M059J (cell line): ENCODE measurements at places on chromosomes 1 and 21. TPM values are rescaled to one million over a fixed set of nuclear protein-coding genes. Genes with fewer than 3 reads are reported as not detected.

GRCh38 chr1:19366599-19367536, 54.7 kb downstream of the SLC66A1 start:
- DNase-seq, result no peak

GRCh38 chr1:25503551-25504426, 39.6 kb upstream of the LDLRAP1 start:
- DNase-seq, result peak; percentile 43

GRCh38 chr21:44942566-44942965, 2.7 kb downstream of the SLX9 start:
- no peak for DNase-seq

The PTAFR gene
- total RNA-seq, result 0.07 and 0.47 TPM in 2 replicates

The FMO4 gene
- 9.9 and 10.2 TPM in 2 replicates for total RNA-seq

The TNFRSF4 gene
- not detected in 2 replicates for total RNA-seq

The OLFML2B gene
- total RNA-seq, result 21.1 and 28.4 TPM in 2 replicates

DNA sequence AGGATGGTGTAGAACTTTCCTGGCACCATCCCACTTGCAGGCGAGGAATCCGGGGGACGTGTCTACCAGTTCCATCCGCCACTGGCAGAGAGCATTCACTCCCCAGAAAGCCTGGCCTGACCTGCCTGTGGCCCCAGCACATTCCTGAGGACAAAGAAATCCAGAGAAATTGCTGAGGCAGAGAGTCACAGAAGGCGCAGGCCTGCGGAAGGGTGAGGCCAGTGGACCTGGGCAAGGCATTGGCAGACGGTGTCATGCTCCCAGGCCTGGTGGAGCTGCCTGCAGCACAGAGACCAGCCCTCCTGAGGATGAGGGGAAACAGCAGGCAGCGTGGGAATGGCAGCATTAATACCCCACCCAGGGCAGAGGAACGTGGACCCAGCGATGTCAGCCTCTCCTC, 81.2 kb upstream of the F3 start:
- DNase-seq, result peak; percentile 98

DNA sequence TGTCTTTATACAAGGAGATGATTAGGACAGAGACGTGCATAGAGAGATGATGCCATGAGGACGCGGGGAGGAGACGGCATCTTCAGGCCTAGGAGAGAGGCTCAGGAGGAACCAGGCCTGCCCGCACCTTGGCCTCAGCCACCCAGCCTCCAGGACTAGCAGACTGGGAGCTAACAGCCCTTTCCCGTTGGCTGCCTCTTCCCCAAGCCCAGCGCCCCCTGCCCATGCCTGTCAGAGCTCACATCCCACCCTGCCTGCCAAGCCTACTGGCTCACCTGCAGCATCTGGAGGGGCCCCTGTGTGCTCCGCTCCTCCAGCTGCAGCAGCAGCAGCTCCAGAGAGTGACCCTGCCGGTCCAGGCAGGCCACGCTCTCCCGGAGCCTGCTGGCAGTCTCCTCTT, 4.0 kb upstream of the TRIM11 start:
- DNase-seq, result no peak

DNA sequence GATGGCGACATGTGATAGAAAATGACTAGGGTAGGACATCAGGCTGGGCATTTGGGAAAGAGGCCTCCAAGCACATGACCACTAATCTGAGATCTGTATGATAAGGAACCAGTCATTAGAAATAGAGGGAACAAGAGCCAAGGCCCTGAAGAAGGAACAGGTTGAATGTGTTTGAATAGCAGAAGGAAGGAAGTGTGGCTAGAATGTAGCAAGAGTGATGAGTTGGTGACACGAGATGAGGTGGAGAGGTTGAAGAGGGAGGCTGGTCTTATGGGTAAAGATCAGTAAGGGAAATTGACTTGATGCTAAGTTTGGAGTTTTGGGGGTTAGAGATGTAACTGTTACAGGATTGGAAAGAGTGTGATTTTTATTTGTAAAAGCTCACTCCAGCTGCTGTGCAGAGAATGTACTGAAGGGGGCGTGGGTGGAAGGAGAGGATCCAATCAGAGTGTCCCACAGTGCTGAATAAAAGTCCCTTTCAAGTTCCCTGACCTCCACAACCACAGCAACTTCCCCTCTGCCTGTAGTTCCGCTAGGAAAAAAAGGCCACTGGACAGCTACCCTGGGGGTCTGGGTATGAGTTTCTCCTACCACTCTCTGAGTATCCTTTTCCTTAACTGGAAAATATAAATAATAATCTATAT, 295.0 kb downstream of the OMA1 start:
- DNase-seq, result peak; percentile 21

DNA sequence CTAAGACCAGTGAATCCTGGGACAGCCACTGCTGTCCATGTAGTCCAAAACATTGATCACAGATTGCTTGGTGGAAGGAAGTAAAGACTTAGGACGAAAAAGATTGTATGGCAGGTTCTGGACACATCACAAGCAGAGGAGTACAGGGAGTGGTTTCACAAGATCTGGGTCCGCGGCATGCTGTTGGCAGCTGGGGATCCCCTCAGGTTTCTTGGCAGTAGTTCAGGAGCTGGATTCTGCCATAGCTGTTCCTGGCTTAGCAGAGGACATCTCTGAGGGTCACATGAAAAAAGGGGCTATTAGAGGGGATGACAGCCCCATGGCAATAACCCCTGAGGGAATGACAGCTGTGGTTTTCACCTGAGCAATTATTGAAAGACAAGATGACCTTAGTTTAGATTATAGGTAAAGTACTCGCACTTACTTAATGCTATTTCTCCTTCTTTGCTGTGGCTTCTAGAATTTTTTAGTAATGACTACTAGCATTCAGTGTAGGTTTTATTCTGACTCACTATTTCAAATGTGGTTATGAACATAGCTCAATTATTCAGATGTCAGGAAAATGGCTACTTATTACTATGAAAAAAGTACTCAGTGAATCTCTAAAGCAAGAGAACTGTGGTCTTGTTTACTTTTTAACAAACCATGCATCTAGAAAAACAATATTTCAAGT, 8.2 kb downstream of the KRTAP27-1 start:
- peak; percentile 1 for DNase-seq

- no peak for DNase-seq
These were observed 14.2 kb downstream of the THRAP3 start for GRCh38 chr1:36238433-36238832.

DNA sequence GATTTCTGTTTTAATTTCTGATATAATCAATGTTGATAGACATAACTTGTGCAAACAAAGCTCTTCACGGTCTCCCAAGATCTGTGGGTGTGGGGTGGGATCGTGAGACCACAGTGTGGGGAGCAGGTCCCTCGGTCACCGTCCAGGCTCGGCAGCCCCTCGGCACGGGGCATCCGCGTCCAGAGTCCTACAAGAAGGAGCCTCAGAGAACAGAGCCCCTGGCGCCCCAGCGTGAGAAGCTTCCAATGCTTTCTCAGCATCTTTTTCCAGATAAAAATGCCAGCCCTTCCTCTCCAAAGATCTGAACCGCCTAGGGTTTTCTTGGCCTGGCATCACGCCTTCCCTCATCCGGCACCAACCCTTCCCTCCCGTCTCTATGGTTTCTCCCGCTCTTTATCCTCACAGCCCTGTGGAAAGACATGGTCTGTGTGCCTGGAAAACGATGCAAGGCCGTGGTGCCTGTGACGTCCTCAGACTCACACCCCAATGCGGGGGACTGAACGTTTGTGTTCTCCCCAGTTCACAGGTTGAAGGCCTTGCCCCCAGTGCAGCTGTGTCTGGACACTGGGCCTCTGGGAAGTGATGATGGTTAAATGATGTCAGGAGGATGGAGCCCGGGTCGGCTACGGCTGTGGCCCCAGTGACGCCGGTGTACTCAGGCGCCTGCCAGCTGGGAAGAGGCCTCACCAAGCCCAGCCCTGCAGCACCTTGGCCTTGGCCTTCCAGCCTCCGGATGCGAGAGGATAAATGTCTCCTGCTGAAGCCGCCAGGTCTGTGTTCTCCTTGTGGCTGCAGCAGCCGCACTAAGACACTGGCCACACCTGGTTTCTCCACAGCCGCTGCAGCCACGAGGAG, 45.9 kb upstream of the COL6A2 start:
- DNase-seq, result no peak

GRCh38 chr1:68321084-68321685, 88.9 kb upstream of the WLS start:
- peak; percentile 35 for DNase-seq

The C1orf53 gene
- total RNA-seq, result 13.5 and 20.4 TPM in 2 replicates

GRCh38 chr1:219812086-219812485, 116.3 kb downstream of the SLC30A10 start:
- DNase-seq, result no peak

The TRNP1 gene
- total RNA-seq, result 3.9 and 11.6 TPM in 2 replicates

The GUCA2A gene
- not detected in 2 replicates for total RNA-seq

DNA sequence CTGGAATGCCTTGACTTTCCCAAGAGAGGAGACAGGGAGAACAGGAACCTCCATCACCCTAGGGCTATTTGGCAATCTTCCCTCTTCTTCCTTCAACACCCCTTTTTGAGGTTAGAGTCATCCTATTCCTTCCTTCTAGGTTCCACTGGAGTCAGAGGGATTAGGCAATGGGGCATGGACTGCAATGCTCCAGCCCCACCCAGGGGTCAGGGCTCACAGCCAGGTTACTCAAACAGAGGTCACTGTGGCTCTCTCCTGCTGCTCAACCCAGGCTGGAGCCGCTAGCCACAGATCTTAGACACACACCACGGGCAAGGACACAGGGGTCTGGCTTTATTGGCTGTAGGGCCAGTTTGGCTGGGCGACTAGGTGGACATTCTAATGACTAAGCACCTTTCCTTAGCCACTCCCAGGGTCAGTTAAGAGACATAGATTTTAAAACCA, 145.5 kb upstream of the NRIP1 start:
- peak; percentile 81 for DNase-seq

The WNT3A gene
- total RNA-seq, result not detected in 2 replicates

GRCh38 chr1:63316984-63317816, 5.2 kb upstream of the FOXD3 start:
- DNase-seq, result peak; percentile 80

GRCh38 chr21:32137266-32137665, 141.6 kb downstream of the MIS18A start:
- peak; percentile 25 for DNase-seq
